ENCODE measurements at places on chromosomes 1 and 21.

DNA sequence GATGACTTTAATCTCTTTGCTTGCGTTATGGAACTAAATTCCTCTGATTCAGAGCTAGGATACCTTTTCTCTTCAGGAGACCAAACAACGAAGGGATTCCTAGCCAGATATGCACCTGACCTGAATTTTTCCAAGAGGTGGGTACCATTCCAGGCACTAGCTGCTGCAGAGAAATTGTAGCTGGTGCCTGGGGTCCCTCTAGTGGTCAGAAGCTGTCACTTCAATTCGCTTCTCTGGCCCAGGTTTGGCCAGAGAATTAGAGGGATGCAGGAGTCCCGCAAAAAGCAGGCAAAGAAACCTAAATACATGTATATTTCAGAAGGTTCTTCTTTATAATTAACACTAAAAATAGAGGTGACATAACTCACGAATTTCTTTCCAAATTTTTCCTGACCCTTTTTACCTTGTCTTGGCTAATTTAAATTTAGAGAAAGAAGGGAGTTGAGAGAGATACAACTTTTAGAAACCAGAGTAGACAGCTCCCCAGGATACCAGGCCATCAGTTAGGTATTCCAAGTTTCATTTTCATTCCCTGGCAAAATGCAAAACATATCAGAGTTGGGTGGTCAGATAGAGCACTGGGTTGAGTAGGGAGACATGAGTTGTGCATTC is 9.6 kb downstream of the ACKR1 start:
- DNase-seq: no peak

DNA sequence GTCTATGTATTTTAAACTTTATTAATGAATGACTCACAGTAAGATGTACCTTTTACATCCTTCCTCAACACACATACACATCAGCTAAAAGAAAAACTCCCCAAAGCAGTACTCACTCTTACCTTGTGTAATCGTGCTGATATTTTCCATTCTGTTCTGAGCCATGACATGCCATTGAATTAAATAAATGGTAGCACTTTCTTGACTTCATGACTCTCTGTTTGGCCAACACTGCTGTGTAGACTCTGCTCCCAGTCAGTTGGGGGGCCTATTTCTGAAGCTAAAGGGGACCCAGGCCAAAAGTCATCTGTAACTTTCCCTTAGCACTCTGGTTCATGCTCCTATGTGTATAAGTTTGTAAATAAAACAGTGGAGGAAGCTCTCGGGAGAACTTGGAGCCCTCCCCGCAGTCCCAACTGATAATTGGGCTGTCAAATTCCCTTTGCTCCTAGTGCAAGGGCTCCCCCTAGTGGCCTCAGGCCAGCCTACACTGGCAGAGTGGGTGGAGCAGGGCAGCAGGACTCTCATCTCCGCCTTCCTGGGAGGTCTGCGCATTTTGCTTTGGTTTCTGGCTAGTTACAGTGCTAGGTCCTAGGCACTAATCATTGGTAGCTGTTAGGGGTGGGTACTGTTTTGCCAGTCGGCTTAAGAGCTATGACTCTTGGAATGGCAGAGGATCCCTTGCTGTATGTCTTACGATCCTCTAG is 1.7 kb upstream of the FYB2 start:
- peak; percentile 86 for DNase-seq

DNA sequence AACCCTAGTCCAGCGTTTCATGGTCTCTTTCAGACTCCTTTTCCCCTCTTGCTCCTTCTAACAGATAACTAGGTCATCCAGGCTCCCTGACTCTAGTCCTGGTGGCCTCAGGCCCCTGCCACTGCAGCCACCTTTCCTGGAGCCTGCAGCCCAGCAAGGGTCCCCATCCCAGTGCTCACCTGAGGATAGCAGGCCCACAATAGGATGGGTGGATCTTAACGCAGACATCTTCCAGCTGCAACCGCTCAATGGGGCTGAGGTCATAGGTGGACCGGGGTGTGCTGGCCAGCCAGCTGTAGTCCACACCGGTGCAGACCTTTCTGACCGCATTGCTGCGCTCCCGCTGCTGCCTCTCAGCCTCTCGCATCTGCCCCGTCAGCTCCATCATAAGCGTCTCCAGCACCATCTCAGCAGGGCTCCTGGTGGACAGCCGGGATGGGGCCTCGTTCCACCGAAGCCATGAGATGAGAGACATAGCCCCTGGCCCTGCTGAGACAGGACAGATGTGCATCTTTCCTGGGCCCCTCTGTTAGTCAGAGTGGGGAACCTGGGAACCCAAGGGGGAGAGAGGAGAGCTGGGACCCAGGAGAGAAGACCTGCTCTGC is 10.9 kb downstream of the RD3 start:
- DNase-seq: peak; percentile 54

GRCh38 chr1:227654858-227655752 is 80.0 kb downstream of the JMJD4 start:
- DNase-seq: no peak

GRCh38 chr21:42981862-42982261 is 7.5 kb downstream of the PKNOX1 start:
- no peak for DNase-seq

DNA sequence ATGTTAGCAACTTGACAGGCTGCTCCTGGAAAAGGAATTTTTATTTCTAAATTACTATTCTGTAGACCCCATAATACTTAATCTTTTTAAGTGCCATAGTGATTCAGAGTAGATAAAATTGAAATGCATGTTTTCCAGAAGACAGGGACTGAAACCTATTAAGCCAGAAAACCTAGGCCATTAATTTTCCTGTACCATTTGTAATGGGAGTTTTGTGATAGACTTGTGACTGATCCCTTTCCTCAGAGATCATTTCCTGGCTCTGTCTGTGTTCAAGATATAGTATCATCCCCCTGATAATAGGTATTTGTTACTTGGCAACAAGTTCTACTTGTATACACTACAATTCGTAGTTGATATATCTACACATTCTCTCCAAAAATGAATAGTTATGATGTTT is 1609.8 kb downstream of the AMY1C start:
- DNase-seq: no peak

DNA sequence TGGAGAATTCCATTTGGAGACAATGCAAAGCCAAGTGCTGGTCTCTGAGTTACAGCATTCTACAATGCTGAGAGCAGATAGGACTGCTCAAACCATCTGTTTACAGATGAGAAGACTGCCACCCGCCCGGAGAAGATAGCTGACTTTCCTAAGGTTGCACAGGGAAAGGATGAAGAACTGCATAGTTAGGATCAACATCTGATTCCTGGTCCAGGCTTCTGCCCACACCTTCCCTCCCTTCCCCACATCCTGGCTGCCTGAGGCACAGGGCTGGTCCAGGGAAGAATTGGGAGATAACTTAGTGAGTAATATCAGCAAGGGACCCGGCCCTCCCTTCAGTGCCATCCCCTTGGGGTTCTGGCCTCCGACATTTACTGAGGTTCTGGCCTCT is 2.0 kb downstream of the SERINC2 start:
- DNase-seq: no peak

- DNase-seq: no peak
Observed at GRCh38 chr1:243313635-243314536, 58.0 kb downstream of the SDCCAG8 start.

DNA sequence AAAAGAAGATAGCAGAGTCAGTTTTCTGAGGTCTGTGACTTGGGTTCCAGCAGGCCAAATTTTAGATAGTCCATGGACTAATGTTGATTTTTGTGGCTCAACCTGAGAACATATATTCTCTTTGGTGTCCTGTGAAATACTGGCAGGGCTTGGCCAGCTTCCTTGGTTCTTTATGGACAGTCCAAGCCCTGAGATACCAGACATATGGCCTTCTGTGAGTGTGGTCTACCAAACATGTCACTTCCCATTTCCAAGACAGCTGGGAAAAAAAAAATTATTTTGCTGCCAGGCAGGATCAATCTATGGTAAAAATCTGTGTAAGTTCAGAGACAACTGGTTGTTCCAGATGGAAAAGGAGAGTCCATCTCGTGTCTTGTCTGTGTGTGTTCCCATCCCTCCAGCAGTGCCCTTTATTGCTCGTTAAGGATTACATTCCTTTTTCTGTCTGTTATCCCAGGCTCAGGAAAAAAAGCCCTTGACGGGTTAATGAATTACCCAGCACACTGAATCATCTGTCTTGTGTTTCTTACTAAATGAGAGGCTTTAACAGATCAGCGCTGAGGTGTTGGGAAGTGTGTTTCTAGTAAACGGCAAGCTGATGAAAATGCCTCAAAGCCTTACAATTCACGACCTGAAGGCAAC is 33.4 kb upstream of the XPR1 start:
- DNase-seq: no peak

- DNase-seq: no peak
Observed at GRCh38 chr1:8457760-8458381, 140.0 kb downstream of the SLC45A1 start.

DNA sequence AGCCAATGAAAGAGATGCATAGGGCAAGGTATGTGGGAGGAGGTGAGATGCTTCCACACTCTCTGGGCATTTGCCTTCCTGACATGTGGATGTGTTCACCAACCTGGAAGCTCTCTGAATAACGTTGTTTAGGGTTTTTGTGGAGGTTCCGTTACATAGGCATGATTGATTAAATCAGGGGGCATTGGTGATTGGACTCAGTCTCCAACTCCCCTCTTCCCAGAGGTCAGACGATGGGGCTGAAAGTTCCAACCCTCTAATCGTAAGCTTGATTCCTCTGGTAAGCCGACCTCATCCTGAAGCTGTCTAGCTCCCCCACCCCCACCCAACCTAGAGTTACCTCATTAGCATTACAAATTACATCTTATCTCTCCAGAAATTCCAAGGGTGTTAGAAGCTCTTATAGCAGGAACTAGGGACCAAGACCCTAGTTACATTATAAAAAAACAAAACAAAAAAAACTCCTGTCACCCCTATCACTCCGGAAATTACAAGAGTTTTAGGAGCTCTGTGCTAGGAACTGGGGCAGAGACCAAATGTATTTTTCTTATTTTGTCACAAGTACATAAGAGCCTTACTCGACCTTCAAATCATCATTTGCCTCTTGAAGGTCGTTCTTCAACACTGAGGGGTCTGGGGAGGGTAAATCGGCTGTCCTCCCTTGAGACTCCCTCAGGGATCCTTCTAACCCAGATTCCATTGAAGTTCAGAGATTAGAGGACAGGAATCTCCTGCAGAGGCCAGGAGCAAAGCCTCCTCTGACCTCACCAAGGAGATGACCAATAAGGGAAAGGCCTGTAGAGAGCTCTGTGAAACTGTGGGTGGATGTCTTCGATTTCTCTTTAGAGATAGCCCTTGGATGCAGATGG is 58.2 kb downstream of the DNTTIP2 start:
- DNase-seq: no peak

- DNase-seq: no peak
Observed at GRCh38 chr1:210465150-210465549, 136.4 kb downstream of the HHAT start.

GRCh38 chr1:44775930-44776729 is 790 bp downstream of the RPS8 start:
- DNase-seq: no peak

- no peak for DNase-seq
Observed at GRCh38 chr1:110136911-110137310, 13.4 kb upstream of the SLC6A17 start.

- DNase-seq: no peak
Observed at GRCh38 chr1:103265551-103265950, 157.2 kb upstream of the COL11A1 start.

GRCh38 chr1:193105821-193106177 is 585 bp upstream of the GLRX2 start:
- no peak for DNase-seq

GRCh38 chr1:206581571-206581981 is 30.7 kb downstream of the EIF2D start:
- DNase-seq: no peak

DNA sequence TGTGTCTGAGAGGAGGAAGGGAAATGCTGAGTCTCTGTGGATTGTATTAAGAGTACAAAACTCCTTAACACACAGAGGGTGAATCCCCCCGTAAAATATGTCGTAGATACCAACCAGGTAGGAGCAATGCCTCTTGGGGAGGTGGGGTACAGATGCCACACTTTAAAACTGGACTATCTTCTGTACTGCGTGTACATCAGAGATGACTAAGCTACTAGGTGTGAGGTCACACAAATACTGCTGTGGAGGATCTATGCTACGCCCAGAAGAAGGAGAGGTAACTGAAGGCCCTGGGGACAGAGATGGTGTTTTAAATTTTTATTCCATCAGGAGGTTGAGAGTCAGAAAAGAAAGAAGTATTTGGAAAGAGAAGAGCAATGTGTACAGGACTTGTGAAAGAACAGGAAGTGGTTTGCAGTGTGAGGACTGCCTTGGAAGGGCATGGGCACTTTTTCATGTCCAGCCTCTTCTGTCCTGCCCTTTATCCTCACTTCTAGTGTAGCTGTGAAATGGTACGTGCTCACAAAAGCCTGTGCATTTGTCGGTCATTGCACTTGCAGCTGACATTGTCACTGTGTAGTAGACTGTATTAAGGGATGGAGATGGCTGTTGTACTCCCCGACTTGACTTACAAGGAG is 287.8 kb upstream of the CHRM3 start:
- no peak for DNase-seq

DNA sequence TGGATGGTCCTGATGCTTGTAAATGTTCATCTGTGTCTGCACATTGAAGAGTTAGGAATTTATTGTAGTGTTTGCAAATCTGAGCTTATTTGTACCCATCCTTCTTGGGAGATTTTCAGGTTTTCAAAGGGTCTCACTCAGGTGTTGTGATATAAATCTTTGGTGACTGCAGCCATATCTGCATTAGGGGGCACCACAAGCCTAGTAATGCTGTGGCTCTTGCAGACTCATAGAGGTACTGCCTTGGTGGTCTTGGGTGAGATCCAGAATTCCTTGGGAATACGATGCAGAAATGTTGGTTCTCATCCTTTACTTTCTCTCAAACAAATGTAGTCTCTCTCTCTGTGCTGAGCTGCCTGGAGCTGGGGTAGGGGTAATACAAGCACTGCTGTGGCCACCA is 405.9 kb downstream of the TTLL7 start:
- no peak for DNase-seq

DNA sequence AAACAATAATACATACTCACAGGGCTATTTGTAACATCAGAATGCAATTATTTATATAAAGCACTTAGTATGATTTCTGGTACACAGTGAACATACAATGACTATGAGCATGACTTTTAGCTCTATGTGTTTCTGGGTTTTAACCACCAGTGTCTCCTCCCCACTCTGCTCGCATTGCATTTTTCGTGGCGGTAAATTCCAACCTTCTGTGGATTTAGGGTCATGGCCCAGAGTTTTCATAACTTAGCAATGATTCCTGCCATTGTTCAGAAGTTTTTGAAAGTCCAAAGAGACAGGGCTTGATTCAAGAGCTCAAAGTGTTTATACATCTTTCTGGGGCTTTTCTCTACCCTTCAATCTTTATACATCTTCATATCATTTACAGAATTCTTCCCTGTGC is 191.3 kb downstream of the BACH1 start:
- DNase-seq: no peak

- DNase-seq: no peak
Observed at GRCh38 chr1:45979778-45980176, 152.7 kb downstream of the PIK3R3 start.

- DNase-seq: no peak
Observed at GRCh38 chr1:25445993-25446538, 15.4 kb downstream of the MACO1 start.

DNA sequence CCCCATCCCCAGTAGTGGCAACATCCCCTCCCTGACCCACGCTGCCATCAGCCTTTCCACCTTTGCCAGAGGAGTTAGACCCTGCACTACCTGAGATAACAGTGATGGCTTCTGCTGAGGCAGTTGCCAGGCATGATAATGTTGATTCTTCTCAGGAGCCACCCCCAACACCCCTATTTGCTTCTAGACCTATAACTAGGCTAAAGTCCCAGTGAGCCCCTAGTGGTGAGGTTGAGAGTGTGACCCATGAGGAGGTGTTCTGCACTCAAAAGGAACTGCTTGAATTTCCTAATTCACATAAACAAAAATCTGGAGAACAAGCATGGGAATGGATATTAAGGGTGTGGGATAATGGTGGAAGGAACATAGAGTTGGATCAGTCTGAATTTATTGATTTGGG is 159.6 kb upstream of the COL11A1 start:
- no peak for DNase-seq
